Stromal cell of bone marrow (primary cell): ENCODE measurements at places on chromosomes 3 and 15.

- no peak for DNase-seq
Observed at GRCh38 chr3:806006-806405, 286.8 kb upstream of the CNTN6 start.

DNA sequence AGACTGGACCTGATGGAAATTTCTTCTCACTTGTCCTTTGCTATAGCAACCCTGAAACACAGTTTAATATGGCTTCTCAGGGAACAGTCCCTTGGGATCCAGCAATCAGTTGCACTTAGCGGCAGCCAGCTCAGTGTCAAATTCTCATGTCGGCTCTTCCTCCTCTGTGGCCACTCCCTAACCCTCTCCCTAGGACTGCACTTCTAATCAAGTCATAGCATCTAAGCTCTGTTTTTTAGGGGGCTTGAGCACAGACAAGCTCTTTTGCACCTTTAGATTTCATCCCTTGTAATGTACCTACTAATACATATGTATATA lies 250.5 kb upstream of the TLE3 start:
- no peak for DNase-seq

DNA sequence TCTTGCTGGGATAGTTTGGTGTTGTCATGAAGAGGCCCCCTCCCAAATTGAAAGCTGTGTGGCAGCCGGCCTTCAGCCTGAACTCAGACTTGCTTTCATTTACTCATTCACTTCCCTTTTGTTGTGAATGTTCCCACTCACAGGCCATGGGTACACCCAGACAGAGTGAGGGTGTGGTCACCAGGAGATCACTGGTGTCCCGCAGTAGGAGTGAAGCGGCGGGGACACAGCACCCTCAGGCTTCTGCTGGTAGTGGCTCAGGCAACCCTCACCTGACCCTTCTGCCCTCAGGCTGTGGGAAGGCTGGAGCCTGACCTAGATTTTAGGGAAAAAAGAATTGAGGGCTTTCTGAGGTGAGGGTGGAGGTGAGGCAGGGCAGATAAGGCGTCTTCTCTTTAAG lies 244.4 kb downstream of the SOX2 start:
- no peak for DNase-seq

- no peak for DNase-seq
Observed at GRCh38 chr3:111392894-111393398, 149.1 kb upstream of the CD96 start.

DNA sequence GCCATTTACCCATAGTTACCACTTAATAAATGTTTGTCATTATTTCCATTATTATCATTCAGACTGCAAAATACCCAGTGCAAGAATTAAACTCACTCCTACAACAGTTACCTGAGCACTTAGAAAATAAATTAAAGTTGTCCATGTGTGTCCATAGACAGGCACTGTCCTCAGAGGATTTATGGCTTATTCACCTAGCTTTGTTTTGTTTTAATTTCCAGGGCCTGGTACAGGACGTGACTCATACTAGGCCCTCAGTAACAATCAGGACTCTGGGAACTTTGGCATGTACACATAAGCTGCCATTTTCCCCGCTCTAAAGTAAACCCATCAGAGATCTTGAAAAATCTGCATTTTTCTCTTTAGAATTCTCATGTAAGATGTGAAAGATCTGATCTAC lies 458.5 kb upstream of the ARRDC4 start:
- DNase-seq = no peak

DNA sequence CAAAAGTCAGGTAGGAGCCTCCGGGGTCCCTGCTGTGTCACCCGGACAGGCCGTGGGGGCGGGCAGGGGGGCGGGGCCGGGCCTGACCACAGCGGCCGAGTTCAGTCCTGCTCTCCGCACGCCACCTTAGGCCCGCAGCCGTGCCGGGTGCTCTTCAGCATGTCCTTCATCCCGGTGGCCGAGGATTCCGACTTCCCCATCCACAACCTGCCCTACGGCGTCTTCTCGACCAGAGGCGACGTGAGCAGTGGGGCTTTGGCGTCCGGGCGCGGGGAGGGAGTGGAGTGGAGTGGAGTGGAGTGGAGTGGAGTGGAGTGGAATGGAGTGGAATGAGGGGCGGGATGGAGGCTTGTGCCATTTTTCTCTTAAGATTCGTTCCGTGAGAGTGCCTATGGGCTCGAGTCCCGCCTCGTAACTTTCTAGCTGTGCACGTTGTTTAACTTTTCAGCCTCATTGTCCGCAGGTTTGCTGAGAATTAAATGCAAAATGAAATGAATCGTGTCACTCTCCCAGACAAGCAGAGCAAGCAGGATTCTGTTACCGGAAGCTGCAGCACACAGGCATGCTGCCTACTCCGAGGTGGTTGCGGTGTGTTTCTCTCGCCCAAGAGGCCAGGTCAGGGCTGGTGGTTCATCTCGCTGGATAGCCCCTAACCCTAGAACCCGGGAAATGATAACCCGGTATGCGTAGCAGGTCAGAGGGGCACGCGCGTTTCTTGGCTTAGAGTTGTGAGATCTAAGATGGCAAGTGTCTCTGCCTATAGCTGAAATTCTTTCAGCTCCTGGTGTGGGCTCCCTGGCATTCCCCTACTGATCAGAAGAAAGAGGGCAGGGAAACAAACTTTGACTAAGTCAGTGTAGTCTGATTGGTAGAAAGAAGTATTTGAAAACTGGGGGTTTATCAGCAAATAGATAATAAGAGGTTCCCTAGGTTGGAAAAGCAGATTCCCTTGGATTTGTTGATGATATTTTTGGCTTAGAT lies at the start of gene FAH:
Gene FAH (plus strand): TSS at position 104 of the 981 bp plus-strand sequence. CDS start 56 bp downstream, at position 160.
- DNase-seq = no peak
